CD8-positive, alpha-beta T cell (primary cell): ENCODE measurements at places on chromosomes 11 and 22.
A peak's percentile ranks its signal among the peaks of the same experiment; 100 is the strongest.

GRCh38 chr22:19351604-19352003 is 60.1 kb upstream of the CLTCL1 start:
- DNase-seq: no peak

GRCh38 chr11:110473706-110474105 is 44.0 kb downstream of the FDX1 start:
- DNase-seq: no peak

DNA sequence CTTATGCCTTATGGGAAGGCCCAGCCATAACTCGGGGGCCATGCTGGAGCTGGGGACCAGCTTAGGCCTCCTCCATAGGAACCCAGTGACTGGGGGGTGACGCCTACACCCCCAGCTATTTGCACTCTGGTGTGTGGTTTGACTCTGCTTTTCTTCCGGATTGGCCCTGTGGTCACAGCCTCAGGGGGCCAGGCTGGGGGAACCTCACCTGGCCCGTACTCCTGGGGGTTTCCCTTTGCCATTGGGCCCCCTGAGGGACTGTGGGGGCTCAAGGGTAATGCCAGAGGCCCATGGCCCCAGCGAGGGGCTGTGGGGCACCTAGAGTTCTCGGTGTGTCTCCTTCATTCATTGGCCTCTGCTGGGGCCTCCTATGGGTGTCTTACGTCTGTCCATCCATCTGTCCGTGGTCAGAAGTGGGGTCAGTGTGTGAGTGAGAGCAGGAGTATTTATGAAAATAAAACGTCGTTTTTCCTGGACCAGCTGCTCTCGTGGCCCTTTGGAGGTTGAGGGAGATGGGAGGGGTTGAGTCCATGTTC is 6.3 kb upstream of the SH3BP1 start:
- peak; percentile 42 for DNase-seq

- no peak for DNase-seq
Measured at GRCh38 chr11:77249427-77249826, 52.1 kb downstream of the GDPD4 start.
